ENCODE measurements at places on chromosomes 16 and 17.

DNA sequence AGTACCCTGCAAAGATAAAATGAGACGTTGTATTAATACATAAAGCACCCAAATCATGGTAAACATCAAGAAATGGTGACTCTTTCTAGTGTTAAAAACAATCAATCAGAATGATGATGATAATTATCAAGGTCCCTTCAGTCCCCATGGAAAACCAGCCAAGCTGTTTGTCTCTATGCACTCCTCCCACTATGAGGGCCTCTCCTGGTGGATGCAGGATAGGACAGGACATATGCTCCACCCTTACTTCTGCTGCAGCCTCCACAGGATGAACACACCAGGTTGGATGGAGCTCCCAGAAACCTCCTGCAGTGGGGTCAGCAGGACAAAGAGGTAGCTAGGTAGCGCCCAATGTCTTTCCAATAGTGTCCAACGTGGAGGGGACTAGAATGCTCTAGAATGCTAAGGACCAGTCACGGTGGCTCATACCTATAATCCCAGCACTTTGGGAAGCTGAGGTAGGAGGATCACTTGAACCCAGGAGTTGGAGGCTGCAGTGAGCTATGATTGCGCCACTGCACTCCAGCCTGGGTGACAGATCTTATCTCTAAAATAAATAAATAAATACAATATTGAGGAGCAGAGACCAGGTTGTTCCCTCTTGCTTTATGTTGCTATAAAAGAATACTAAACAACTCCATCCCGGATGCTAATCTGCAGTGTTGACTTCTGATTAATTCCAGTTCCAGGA, 9.9 kb upstream of the KDM8 start:
- H3K4me1 ChIP-seq: no peaks in the 10 kb centered on the region
- H3K27ac ChIP-seq: no peak overlapping the region
- no peak for DNase-seq

DNA sequence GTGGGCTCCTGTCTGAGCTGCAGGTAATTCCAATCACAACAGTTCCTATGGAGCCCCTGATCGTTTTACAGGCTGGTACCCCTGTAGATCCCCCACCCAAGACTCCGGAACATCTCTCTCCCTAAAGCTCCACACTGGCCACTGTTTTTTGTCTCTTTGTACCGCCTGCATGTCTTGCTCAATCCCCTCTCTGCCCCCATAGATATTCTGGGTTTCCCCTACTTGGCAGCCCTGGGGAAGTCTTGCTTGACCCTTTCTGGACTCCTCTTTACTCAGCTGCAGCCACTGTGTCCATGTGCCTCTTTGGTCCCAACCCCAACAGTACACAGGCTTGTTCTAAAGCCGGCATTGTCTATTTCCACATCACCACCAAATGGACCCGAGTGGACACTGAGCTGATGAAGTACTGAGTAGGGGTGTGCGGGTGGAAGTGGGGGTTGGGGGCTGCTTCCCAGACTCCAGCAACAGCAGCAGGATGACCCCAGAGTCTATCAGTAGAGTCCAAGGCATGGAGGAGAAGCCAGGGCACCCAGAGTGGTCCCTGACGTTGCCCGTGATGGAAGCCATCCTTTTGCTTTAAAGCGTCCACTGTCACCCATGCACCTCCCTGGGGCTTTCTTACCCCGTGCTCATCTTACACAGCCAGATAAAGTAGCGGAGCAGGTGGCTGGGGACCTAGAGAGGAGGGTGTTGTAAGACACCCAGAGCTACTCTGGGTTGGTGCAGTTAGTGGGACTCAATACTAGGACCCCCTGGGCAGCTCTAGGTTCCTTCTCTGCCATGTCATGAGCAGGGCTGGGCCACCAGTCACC, 6.4 kb downstream of the CD300LB start:
- peak; percentile 75 for DNase-seq
- H3K4me3 ChIP-seq: no peak overlapping the region
- no peaks in the 10 kb centered on the region for H3K36me3 ChIP-seq
- H3K27ac ChIP-seq: no peak overlapping the region
- H3K27me3 ChIP-seq: no peaks in the 10 kb centered on the region

- H3K4me1 ChIP-seq: peaks cover 73% of the 10 kb centered on the region
- no peaks in the 10 kb centered on the region for H3K36me3 ChIP-seq
- H3K27me3 ChIP-seq: no peaks in the 10 kb centered on the region
- peak overlapping the region; percentile 10 for H3K4me3 ChIP-seq
- DNase-seq: no peak
- peak overlapping the region; percentile 80 for H3K27ac ChIP-seq
Measured at GRCh38 chr17:76527430-76528111, 9.9 kb downstream of the CYGB start.

DNA sequence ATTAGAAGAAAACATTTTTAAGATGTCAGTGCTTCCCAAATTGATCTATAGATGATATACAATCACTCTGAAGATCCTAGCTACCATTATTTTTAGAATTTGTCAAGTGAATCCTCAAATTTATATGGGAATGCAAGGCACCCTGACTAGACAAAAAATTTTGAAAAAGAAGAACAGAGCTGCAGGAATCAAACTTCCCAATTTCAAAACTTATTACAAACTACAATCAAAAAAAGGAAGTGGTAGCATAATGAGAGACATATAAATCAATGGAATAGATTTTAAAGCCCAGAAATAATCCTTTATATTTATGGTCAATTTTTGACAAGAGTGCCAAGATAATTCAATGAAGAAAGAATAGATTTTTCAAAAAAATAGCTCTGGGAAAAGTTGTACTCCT, 198.3 kb upstream of the KCNJ16 start:
- H3K36me3 ChIP-seq: no peaks in the 10 kb centered on the region
- no peaks in the 10 kb centered on the region for H3K4me1 ChIP-seq
- no peak for DNase-seq
- H3K27me3 ChIP-seq: no peaks in the 10 kb centered on the region

GRCh38 chr17:61075988-61076387, 323.7 kb upstream of the TBX2 start:
- H3K4me1 ChIP-seq: no peaks in the 10 kb centered on the region
- H3K4me3 ChIP-seq: no peak overlapping the region
- H3K27me3 ChIP-seq: no peaks in the 10 kb centered on the region
- no peak overlapping the region for H3K27ac ChIP-seq
- no peaks in the 10 kb centered on the region for H3K36me3 ChIP-seq

DNA sequence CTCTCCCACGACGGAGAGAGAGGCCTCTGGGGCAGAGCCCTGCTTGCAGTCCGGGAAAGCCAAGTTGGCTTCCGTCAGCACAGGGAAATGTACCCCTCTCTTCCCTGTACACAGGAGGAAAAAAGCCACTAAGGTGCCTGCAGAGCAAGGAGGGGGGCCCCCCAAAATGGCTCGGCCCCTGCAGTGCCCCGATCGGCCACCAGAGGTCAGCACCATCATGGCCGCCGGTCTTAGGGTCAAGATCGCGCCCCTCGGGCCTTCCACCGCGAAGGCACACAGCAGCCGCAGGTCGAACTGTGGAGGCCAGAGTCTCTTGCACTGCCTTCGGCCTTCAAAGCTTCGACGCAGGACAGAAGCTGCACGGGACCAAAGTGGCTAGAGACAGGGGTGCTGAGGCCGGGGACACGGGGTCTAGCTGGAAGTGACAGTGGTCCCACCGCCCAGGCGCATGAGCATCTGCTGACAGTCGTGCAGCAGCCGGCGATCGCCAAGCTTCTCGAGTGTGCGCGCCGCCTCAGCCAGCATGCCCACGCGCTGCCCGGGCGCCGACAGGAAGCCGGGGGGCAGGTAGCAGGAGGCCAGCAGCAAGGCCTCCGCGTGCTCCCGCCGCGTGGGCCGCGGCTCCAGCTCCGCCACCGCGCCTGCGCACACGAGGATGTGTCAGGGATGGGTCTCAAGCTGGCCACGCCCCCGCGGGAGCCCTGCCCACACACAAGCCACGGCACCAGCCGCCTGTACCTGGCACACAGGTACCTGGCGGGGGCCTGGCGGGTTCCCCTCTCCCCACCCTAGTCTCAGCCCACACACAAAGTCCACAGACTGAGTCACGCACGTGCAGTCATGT, 24.4 kb downstream of the SREBF1 start:
- H3K4me3 ChIP-seq: no peak overlapping the region
- H3K27me3 ChIP-seq: no peaks in the 10 kb centered on the region
- H3K4me1 ChIP-seq: peaks cover 59% of the 10 kb centered on the region

- H3K27ac ChIP-seq: no peak overlapping the region
- H3K27me3 ChIP-seq: no peaks in the 10 kb centered on the region
- DNase-seq: no peak
- H3K4me3 ChIP-seq: no peak overlapping the region
Measured at GRCh38 chr16:49592546-49593423, 219.2 kb downstream of the C16orf78 start.

- H3K27ac ChIP-seq: peak overlapping the region; percentile 60
- no peak overlapping the region for H3K4me3 ChIP-seq
- DNase-seq: no peak
- no peaks in the 10 kb centered on the region for H3K36me3 ChIP-seq
Measured at GRCh38 chr17:75681289-75681688, 14.2 kb downstream of the SAP30BP start.

GRCh38 chr17:80599546-80600305, 55.1 kb downstream of the RPTOR start:
- H3K27ac ChIP-seq: no peak overlapping the region
- no peak for DNase-seq
- H3K27me3 ChIP-seq: no peaks in the 10 kb centered on the region
- H3K36me3 ChIP-seq: no peaks in the 10 kb centered on the region

GRCh38 chr17:43576563-43577229, 30.6 kb upstream of the ETV4 start:
- H3K36me3 ChIP-seq: no peaks in the 10 kb centered on the region
- peaks cover 35% of the 10 kb centered on the region for H3K4me1 ChIP-seq
- H3K27ac ChIP-seq: no peak overlapping the region
- H3K27me3 ChIP-seq: no peaks in the 10 kb centered on the region
- no peak overlapping the region for H3K4me3 ChIP-seq
- DNase-seq: no peak

DNA sequence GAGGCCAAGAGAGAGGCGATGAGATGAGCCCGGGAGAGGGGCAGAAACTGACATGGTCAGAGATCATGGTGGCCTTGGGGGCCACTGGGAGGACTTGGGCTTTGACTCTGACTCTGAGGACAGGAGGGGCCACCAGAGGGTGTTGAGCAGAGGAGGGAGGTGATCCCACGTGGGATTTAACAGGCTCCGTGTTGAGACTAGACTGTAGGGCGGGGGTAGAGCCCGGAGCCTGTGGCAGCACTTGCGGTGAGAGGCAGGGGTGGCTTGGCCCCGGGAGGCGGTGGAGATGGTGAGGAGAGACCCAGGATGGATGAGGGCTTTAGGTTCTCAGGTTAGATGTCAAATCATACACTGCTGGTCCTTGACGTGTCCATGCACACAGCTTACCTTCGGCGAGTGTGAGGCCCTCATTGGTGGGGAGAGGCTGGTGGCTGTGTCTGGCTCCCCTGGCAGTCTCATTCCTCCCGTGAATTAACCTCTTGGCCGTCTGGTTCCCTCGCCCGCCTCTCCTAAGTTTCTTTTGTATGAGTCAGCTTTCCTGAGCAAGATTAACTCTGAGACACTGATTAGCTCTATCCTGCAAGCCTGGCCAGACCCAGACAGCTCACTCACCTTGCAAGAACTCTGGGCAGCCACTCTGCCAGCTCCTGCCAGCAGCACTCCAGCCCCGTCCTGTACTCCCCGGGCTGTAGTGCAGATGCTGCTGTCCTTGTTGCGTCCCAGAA, 39.7 kb downstream of the VPS35L start:
- no peak for DNase-seq
- H3K27me3 ChIP-seq: no peaks in the 10 kb centered on the region
- H3K4me3 ChIP-seq: no peak overlapping the region
- peak overlapping the region; percentile 36 for H3K27ac ChIP-seq
- H3K4me1 ChIP-seq: peaks cover 17% of the 10 kb centered on the region

- H3K27me3 ChIP-seq: no peaks in the 10 kb centered on the region
- no peak for DNase-seq
- H3K4me1 ChIP-seq: peaks cover 94% of the 10 kb centered on the region
- H3K36me3 ChIP-seq: no peaks in the 10 kb centered on the region
Measured at GRCh38 chr17:34252095-34252443, 3.0 kb upstream of the CCL2 start.

GRCh38 chr17:30290696-30291542, 825 bp downstream of the BLMH start:
- DNase-seq: no peak
- H3K27me3 ChIP-seq: no peaks in the 10 kb centered on the region
- peaks cover 14% of the 10 kb centered on the region for H3K4me1 ChIP-seq
- peak overlapping the region; percentile 92 for H3K4me3 ChIP-seq
- H3K36me3 ChIP-seq: peaks cover 26% of the 10 kb centered on the region

GRCh38 chr17:79340333-79341221, 266.0 kb downstream of the ENGASE start:
- H3K27me3 ChIP-seq: no peaks in the 10 kb centered on the region
- H3K36me3 ChIP-seq: no peaks in the 10 kb centered on the region

DNA sequence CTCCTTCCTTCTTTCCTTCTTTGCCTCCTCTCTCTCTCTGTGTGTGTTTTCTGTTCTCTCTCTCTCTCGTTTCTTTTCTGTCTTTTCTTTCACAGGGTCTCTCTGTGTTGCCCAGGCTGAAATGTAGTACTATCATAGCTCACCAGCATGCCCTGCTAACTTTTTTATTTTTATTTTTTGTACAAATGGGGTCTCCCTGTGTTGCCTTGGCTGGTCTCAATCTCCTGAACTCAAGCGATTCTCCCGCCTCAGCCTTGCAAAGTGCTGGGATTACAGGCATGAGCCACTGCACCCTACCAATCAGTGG, 1.5 kb downstream of the SLC5A11 start:
- H3K36me3 ChIP-seq: no peaks in the 10 kb centered on the region
- H3K4me1 ChIP-seq: no peaks in the 10 kb centered on the region
- no peak for DNase-seq

GRCh38 chr17:5304636-5305035, 22.6 kb downstream of the RABEP1 start:
- H3K27ac ChIP-seq: no peak overlapping the region
- no peak for DNase-seq
- no peaks in the 10 kb centered on the region for H3K27me3 ChIP-seq
- peaks cover 27% of the 10 kb centered on the region for H3K4me1 ChIP-seq

DNA sequence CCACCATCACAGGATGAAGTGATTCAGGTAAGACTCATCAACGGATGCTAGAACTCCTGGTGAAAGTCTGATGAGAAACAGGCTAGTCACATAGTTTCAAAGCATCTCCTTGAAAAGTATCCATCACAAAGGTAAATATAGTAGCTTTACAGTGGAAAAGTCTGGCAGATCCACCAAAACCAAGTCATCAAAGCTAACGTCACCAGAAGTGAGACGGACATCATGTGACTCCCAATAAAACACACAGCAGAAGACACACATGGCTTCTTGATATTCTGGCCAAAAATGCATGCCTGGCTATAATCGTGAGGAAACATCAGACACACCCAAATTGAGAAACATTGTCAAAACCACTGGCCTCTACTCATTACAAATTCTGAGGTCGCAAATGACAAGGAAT, 17.9 kb upstream of the TRPV3 start:
- no peak overlapping the region for H3K4me3 ChIP-seq
- peaks cover 66% of the 10 kb centered on the region for H3K36me3 ChIP-seq
- no peaks in the 10 kb centered on the region for H3K27me3 ChIP-seq
- no peaks in the 10 kb centered on the region for H3K4me1 ChIP-seq
- H3K27ac ChIP-seq: no peak overlapping the region
- DNase-seq: no peak

Data from esophagus muscularis mucosa (tissue), 4 donors.